Islet precursor cell (in vitro differentiated cells): ENCODE measurements at places on chromosomes 3 and 15.

- no peak for DNase-seq
Measured at GRCh38 chr15:94297558-94297957, 66.2 kb downstream of the MCTP2 start.

DNA sequence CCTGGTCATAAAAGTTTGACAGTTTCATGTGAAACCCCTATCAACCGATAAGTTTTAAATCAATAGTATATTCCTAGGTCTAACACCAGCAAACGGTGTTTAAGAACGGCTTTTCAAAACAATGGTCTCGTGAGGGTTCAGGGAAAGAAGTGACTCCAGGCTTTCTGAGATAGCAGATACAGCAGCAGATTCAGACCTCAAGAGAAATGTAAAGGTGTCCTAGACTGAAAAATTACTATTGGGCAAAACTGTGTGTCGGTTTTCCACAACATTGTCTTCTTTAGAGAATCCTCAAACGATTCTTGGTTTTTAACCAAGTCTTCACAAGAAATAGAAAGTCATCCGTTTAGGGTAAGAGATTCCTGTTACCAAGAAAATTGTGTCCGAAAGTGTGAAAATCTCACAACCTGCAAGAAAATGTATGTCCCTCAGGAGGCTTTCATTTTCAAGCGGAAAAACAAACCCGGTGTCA, 1.2 kb downstream of the SETD2 start:
- DNase-seq = no peak

DNA sequence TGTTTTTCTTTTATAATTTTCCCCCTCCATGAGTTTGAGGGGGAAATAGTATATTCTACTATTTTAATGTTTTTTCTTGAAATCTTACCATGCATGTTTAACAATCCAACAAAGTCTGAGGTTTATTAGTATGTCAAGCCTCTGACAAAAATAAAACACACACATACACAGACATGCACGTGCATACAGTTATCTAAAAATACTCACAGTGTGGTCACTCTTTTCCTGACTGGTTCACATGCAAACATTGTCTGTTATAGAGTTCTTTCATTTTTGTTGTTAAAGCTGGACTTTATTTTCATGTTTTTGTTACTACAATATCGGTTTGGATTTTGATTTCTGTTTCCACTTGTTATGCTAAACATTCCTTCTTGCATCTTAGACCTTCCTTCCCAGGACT, 236.6 kb downstream of the MFSD1 start:
- DNase-seq = no peak

DNA sequence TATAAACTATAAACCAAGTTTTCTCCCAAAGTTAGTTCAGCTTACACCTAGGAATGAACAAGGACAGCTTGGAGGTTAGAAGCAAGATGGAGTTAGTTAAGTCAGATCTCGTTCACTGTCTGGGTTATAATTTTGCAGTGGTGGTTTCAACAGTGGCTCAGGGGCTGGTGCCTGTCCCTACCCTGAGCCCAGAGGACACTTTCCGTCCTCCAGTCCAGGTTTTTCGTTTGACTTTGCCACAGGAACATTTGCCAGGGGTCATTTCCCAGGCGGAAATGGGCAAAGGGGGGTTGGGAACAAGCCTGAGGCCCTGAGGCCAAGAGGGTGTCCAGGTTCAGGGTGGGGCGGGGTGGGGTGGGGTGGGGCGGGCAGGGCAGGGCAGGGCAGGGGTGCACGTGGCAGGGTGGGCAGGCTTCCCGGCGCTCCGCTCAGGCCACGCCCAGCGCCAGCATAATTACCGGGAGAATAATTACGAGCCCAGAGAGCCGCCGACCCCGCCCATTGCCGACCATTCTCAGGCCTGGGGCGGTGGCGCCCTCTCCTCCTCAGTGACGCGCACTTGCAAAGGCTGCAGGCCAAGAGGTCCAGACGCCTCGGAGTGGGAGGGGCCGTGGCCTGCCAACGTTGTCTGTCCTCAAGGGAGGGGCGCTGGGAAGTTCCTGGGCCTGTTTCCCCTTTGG, 70.4 kb downstream of the KLF13 start:
- DNase-seq = peak; percentile 99

DNA sequence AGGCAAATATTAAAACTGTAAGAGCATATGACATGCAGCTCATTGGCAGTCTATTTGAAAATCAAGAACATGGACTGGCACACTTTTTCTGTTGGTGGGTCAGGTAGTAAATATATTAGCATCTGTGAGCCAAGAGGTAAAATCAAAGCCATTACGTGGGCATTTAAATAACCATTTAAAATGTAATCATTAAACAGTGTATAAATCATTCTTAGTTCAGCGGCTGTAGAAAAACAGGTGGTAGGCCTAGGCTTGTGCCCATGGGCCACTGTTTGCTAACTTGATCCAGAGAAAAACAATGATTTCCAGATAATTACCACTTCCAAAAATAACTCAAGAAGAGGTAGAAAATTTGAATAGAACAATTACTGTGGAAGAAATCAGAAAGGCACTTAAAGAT, 105.1 kb downstream of the CHST2 start:
- DNase-seq = no peak

DNA sequence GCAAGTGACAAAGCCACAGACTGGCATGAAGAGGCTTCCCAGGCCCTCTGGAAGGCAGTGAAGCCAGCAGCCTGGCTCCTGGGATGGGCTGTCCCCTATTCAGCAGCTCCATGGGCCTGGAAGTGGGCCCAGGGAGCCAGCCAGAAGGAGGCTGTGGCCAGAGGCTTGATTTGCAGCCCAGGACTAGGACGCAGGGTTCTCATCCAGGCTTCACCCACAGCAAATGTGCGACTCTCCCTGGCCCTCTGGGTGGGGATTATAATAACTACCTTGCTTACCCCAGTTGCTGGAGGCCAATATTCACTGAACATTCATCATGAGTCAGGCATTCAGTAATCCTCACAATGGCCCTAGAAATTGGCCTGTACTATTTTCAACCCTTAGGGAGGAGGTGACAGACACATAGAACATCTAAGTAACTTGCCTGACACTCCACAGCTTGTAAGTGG, 24.6 kb upstream of the SRP14 start:
- peak; percentile 63 for DNase-seq

DNA sequence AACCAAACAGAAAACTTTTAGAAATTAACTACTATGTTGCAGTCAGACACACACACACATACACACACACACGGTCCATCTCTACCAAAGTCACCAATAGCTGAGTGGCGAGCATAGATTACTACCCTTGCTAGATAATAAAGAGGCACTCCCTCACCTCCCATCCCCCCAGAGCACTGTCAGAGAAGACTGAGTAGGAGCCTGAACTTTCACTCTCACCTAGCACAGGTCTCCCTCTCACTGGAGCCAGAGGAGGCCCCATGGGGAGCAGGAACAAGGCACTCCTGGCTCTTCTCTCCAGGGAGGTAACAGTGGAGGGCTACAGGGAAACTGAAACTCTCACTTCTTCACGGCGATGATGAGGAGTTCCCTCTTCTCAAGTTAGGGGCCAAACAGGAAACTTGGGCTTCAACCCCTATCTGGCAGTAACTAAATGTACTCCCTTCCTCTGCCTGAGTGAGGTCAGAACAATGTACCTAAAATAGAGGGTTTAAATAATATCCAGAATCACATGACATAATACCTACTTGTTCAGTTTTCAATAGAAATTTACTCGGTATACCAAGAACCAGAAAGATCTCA, 975.3 kb upstream of the GBE1 start:
- DNase-seq = peak; percentile 51

- peak; percentile 58 for DNase-seq
Measured at GRCh38 chr15:62067448-62068044, 769 bp downstream of the C2CD4A start.

- peak; percentile 77 for DNase-seq
Measured at GRCh38 chr15:91055548-91056331, 33.3 kb upstream of the VPS33B start.

GRCh38 chr3:58052373-58053273, 44.4 kb downstream of the FLNB start:
- peak; percentile 94 for DNase-seq

- peak; percentile 60 for DNase-seq
Measured at GRCh38 chr15:51119120-51119519, 24.4 kb upstream of the TNFAIP8L3 start.

- DNase-seq = no peak
Measured at GRCh38 chr3:165852191-165852590, 15.0 kb upstream of the BCHE start.

GRCh38 chr15:100601617-100602063, 344 bp downstream of the LINS1 start:
- no peak for DNase-seq

DNA sequence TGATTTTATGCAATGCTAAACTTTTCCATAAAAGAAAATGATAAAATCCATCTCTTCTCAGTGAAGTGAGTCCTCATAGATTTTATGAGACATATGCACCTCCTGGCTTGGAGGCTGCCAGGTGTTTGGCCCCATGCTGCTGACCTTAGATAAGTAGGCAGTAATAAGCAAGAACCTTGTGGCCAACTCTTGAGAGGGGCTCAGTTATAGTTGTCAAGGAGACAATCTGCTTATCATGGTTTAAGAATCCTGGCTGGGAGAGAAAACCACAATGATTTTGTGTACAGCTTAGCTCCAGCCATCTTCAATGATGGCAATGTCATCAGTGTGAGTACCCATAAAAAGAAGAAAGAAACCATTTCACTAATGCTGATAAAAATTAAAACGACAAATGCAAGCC, 252.1 kb downstream of the CPNE4 start:
- no peak for DNase-seq

DNA sequence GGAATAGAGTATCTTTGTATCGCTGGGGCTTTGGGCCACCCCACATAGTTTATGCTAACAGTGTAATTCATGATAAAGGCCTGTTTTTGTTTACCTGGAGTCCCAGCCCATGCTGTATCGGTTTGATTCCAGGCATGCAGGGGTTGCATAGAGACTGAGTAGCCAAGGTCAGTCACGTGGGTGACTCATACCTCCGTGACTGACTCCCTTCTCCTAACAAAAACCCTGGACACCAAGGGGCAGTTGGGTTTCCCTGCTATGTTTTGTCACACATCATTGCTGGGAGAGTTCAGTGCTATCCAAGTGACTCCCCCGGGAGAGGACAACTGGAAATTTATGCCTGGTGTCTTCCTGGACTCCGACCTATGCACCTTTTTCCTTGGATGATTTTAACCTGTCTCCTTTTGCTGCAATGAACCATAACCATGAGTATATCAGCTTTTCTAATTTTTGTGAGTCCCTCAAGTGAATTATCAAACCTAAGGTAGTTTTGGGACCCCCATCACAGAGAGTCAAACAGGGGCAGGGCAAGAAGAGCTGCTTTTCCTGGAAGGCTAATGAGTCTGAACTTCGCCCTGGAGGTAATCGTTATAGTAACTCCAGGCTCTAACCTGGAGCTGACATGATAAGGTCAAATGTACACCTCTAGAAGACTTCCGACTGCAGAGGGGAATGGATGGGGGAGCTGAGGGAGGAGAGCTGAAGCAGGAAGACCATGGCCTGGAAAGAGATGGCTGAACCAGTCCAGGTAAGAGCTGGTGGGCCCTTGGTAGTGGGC, 57.0 kb downstream of the SRGAP3 start:
- DNase-seq = no peak

- no peak for DNase-seq
Measured at GRCh38 chr3:143934791-143935190, 36.8 kb upstream of the DIPK2A start.

- DNase-seq = no peak
Measured at GRCh38 chr3:87125116-87125515, 102.0 kb upstream of the CHMP2B start.

- no peak for DNase-seq
Measured at GRCh38 chr3:131807822-131808221, 227.0 kb downstream of the CPNE4 start.

GRCh38 chr15:41558400-41559238, at the start of gene TYRO3:
TSS of gene TYRO3 (plus strand) at chr15:41559212. CDS start at chr15:41559258, 46 bp downstream.
- DNase-seq = peak; percentile 77

- no peak for DNase-seq
Measured at GRCh38 chr15:80985981-80986380, 3.6 kb downstream of the MESD start.

- DNase-seq = no peak
Measured at GRCh38 chr3:59186725-59187124, 136.9 kb upstream of the CFAP20DC start.

DNA sequence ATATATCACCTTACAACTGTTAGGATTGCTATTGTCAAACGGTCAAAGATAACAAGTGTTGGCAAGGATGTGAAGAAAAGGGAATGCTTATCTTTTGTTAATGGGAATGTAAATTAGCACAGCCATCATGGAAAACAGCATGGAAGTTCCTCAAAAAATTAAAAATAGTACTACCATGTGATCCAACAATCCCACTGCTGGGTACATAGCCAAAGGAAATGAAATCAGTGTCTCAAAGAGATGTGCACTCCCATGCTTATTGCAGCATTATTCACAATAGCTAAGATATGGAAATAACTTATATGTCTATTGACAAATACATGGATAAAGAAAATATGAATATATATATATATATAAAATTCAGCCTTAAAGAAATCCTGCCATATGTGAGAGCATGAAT, 274.6 kb downstream of the EDEM1 start:
- no peak for DNase-seq

- DNase-seq = no peak
Measured at GRCh38 chr15:65782096-65782495, 10.0 kb downstream of the DENND4A start.

DNA sequence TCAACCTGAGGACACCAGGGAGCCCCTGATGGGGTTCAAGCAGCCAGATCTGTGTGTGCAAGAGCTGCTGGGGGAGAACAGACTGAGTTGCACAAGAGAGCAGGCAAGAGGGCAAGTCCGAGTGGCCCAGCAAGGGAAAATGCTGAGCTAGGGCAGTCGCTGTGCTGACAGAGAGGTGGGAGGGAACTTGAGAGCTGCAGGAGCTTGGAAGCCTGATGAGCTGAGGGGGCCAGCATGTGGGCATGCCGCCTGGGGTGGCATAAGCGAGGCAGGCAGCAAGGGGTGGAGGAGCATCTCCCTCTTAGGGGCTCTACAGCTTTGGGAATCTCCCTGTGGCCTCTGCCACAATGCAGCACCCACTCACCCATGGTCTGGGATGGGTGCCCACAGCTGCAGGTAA, 4.7 kb upstream of the CORO2B start:
- no peak for DNase-seq

- peak; percentile 89 for DNase-seq
Measured at GRCh38 chr15:73389539-73389938, 20.8 kb upstream of the HCN4 start.

GRCh38 chr3:74883690-74884089, 269.2 kb upstream of the CNTN3 start:
- DNase-seq = peak; percentile 73

DNA sequence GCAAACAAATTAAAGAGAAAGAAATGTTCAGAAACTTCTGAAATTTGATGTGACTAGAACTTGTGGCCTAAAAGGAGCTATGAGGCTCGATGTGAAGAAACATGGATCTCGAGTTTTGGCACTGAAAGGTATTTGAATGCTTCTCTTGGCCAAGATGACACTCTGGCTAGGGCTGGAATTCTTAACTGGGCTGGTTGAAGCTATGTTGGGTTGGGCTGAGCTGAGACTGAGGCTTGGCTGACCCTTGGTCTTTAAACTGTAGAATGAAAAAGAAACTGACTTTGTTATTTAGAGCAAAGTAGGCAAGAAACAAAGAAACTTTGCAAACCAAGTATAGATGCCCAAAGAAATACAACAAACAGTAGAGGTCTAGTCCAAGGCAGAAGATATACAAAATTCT, 28.1 kb upstream of the CLDN16 start:
- DNase-seq = no peak

GRCh38 chr3:195226900-195227447, 44.0 kb downstream of the XXYLT1 start:
- DNase-seq = peak; percentile 60

GRCh38 chr3:156763931-156764720, 62.0 kb upstream of the LEKR1 start:
- DNase-seq = no peak
